ENCODE measurements at places on chromosomes 4 and X.

DNA sequence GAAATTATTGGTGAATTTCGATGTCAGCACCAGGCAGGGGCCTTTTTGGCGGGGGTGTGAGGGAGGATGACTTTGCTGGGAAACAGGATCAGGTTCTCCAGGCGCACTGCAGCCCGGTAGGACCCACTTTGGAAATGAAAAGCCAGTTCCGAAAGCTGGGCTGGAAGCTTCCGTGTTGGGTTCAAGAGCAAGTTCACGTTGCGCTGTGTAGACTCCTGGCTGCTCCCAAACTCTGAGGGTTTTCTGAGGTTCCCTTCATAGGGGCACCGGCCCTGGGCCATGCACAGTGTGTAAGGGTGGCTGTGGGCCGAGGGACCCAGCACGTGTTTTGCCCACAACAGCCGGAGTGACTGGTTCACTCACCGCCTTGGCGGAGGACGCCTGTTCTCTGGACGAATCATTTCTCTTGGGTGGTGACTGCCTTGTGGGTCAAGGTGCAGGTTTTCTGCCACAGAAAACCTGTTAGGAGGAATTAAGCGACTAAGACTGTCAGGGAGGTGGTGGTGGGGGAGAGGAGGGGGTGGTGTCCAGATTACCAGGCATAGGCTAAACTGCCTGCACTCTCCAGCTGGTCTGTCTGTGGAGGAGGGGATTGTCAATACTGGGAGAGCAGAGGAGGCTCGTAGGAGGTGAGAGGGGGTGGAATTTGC, 8.0 kb downstream of the SHOX start:
- DNase-seq, result no peak

DNA sequence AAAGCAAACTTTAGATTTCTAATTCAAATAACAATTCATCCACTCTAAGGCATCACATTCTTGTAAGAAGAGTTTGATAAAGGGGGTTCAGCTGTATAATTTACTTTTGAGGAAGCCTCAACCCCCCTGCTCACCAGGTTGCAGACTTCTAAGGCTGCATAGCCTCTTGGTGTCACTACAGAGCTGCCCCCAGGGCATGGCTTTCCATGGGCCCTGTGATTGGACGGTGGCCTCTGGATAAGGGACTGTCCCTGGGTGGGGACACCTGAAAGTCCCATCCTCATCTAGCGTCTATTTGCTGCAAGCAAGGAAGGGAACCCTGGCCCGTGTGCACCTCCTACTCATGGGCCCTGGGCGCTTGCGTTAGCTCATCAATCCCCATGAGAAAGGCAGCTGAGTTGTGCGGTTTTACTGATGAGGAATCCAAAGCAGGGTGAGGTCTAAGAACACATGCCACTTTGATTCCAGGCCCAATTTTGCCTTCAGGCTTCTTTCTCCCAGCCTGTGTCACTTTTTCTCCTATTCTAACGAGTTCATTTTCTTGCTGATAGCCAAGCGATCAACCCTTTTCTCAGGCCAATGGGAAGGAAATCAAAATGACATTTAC, 51.8 kb downstream of the SCML1 start:
- no peak for DNase-seq

DNA sequence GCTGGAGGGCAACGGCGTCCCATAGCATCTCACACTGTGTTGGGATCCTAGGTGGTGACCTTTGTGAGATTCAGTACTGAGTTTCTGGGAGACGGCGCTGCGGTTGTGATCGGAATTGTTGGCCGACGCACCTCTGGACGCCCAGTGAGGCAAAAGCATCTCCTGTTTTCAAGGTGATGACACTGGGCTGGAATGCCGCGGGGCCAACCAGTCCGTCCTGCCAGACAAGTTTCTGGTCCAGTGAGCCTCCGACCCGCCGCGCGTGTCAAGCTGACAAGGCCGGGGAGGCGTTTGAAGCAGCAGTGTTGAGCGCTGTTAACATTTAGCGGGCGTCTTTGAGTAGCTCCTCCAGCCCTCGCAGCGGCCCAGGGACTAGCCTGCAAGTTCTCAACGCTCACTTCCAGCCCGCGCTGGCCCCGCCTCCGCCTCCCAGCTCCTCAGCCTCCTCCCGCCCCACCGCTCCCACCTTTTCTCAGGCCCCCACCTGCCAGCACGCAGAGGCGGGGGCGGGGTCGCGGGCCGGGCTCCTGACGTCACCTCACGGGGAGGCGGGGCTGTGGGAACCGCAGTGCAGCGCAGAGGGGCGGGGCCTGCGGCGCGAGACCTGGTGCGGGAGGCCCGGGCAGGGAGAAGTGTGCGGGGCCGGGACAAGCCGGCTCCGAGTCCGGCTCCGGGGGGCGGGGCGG, 482 bp upstream of the CDS1 start:
- DNase-seq, result peak; percentile 93

DNA sequence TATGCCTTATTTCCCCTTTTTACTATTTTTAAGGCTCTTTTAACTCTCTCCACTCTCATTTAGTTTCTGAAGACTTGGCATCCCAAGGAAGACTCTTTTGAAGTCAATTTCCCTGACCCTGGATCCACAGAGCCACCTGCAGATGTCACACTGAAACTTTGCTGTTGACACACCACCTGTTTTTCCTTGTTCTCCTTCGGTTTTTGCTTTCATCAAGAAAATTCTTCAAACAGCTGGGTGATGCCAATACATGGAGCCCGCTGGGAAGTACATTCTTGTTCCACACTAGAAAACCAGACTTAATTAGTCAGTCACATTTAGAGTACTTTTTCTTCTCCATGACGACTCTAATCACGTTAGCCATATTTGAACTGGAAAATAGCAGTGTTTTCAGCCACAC, 293.9 kb downstream of the PDGFC start:
- DNase-seq, result no peak

GRCh38 chr4:53431052-53431451, 53.6 kb downstream of the FIP1L1 start:
- no peak for DNase-seq

DNA sequence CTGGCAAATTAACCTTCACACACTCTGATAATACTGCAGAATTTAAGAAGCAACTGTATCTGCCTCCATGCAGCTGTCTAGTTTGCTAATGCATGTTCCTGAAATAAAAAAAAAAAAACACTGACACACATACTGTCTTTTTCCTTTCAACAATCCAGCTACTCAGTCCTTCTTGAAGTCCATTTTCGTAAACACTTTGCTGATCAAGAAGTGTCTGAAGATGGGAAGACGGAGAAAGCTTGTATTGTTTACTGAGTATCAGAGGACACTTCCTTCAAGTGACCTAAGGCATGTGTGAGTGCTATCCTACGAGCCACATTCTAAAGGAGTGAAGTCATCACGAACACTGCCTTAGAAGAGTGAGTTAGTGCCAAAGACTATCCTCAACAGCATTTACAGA, 82.6 kb downstream of the LUZP4 start:
- no peak for DNase-seq

DNA sequence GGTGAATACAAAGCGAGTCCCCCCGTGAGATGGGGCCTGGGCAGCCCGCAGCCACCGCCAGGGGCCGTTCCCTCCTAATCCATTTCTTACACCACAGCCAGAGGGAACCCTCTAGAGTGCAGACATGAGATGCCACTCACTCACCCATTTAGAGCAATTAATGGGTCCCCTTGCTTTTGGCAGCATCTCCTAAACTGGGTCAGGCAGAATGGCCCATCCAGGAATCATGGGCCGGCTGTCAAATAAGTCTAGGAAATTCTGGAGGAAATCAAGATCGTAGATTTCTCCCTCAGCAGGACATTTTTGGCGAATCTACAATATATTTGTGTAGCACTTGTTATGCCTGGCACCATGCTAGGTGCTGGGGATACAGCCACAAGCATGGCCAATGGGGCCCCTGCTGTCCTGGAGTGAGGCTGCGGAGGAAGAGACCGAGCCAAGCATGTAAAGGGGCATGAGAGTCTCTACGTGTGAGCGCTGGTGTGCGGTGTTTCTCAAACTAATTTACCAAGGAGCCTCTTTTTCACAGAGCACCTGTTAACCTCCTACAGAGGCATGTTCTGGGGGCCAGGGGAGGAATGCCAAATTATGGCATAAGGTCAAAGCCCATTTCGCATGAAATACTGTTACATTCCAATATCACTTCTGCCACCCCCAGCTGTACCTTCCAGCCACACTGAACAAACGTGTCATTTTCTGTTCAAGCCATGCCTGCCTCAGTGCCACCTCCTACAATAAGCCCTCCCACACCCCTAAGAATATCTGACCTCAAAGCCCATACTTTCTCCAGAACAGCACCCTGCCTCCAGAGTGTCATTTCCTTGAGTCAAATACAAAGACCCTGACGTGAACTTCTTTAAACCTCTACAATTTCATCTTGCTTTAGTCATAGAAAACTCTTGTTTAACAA, 28.1 kb upstream of the JAKMIP1 start:
- DNase-seq, result no peak

DNA sequence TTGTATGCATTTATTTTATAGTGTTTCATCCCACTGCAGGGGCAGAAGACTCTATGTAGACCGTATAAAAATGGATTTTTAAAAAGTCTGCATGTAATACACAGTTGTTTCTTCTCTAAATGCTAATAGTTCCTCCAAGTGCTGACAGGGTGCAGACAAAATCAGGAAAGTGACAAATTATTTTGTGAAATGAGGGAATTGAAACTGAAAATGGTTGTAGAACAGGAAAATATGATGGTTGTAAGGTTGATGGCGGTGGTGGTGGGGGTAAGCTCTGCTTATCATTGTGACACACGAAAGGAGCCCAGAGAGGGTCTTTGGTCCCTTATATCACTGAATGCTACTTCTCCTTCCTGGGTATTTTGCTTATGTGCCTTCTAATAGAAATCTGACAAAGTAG, 4.3 kb downstream of the IL15 start:
- DNase-seq, result no peak

DNA sequence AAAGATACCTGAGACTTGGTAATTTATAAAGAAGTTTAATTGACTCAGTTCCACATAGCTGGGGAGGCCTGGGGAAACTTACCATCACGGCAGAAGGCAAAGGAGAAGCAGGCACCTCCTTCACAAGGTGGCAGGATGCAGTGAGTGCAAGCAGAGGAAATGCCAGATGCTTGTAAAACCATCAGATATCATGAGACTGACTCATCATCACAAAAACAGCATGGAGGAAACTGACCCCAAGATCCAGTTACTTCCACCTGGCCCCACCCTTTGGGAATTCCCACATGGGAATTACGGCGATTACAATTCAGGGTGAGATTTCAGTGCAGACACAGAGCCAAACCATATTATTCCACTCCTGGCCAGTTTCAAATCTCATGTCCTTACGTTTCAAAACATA, 514.7 kb upstream of the SPANXN1 start:
- no peak for DNase-seq

DNA sequence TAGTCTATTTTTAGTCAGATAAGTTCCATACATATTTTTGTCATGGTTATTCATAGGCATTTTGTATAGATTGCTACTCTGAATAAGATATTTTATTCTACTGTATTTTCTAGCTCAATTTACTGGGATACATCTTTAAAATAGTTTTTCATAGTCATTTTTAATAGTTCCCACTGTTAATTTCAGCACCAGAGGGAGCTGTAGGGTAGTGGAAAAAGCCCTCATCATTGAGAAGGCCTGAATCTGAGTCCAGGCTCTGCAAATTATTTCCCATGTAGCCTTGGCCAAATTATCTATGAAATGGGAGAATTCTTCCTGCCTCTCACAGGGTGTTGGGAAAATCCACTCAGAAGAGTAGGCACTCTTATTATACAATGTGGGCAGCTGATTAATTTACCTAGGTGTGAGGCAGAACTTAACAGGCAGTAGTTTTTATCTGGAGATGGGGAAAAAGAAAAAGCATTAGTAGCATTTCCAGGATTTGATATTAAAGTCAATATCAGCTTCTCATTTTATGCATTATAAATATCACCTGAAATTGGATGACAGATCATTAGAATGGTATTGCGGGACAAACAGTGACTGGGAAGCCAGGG, 102.9 kb upstream of the PAQR3 start:
- DNase-seq, result peak; percentile 40

- no peak for DNase-seq
Measured at GRCh38 chrX:13778916-13779315, 38.0 kb downstream of the GPM6B start.

DNA sequence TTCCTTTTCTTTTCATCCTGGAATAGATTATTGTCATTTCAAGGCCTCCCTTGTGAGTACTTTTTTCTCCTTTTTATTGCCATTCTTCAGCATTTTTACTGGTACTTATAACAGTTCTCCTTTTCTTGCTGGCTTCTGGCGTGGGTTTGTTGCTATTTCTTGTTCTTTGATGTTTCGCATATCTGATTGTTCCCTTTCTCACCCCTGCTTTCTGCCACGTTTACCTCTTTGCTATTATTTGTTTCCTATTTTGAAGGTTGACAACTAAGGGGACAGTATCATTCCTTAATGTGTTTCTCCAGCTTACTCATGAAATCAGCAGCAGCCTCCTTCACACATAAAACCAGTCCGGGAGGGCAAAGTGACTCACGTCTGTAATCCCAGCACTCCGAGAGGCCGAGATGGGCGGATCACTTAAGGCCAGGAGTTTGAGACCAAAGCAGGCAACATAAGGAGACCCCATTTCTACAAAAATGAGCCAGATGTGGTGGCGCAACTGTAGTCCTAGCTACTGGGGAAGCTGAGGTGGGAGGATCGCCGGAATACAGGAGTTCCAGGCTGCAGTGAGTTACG, 72.6 kb downstream of the DMD start:
- no peak for DNase-seq

- no peak for DNase-seq
Measured at GRCh38 chrX:133335027-133335426, 80.3 kb downstream of the GPC4 start.

DNA sequence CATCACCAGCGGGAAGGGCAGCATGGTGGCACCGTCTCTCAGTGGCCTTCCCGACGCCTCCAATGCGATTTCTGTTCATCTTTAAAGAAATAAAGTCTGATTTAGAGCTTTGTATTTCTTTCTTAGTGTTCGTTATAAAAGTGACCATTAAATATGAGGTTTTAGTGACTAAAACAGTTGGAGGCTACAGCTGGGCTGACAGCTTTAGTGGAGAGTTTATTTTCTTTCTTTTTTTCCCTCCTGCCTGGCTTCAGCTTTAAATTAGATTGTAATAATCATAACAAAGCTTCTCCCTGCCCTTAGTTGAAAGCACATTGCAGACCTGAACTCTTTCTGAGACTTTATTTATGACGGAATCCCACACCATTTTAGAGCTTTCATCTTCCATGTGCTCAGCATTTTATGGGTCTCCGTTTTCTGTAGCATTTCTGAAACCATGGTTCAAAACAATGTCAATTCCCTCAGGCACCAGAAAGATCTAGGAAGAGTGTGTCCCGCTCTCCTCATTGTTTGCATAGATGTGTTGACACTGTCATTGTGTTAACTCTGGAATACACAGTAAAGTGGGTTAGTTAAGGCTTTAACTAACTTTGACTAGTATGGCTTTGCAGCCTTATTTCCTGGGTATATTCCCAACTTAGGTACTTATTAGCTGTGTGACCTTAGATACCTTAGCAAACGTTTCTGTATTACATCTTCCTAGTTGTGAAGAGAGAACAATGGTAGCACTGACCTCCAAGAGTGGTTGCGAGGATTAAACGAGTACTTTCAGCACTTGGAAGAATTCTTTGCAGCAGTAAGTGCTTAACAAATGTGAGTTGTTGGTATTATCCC, 97.4 kb upstream of the PGRMC2 start:
- no peak for DNase-seq

Measured in erythroblast (primary cell).